ENCODE measurements at places on chromosomes 2 and 18.

GRCh38 chr2:134137182-134137611 is 116.7 kb upstream of the MGAT5 start:
- no peak for DNase-seq

DNA sequence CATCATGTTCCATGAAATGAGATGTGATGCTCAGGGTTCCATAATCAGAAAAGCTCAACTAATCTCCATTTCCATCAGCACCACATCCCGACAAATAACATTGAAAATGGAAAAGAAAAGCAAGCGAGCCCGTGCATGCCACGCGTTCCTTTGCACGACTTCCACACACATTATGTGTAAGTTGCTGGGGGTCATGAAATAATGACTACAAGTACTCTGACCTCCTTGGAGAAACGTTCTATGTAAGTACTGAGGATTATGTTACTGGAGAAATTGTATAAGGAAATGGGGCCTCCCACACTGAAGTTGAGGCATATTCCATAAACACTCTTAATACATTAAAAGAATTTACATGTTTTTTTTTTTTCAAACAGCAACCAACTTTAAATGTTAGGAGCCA is 38.3 kb downstream of the CCBE1 start:
- no peak for DNase-seq

DNA sequence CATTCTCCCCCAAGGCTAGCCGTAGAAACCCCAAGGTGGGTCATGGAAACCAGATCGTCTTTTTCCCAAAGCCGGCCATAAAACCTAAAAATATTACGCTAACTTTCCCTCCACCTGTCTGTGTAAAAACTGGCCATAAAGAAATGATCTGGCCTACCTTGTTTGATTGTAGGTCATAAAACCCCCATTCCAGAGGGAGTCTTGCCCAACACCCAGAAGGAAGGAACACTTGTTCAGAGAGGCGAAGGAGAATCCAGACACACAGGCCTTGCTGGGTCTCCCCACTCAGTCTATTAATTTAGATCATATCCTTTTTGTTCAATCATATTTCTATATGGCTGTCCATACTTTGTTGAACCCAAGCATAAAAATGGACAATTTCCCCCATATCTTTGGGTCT is 344.7 kb downstream of the HRH4 start:
- DNase-seq: no peak

DNA sequence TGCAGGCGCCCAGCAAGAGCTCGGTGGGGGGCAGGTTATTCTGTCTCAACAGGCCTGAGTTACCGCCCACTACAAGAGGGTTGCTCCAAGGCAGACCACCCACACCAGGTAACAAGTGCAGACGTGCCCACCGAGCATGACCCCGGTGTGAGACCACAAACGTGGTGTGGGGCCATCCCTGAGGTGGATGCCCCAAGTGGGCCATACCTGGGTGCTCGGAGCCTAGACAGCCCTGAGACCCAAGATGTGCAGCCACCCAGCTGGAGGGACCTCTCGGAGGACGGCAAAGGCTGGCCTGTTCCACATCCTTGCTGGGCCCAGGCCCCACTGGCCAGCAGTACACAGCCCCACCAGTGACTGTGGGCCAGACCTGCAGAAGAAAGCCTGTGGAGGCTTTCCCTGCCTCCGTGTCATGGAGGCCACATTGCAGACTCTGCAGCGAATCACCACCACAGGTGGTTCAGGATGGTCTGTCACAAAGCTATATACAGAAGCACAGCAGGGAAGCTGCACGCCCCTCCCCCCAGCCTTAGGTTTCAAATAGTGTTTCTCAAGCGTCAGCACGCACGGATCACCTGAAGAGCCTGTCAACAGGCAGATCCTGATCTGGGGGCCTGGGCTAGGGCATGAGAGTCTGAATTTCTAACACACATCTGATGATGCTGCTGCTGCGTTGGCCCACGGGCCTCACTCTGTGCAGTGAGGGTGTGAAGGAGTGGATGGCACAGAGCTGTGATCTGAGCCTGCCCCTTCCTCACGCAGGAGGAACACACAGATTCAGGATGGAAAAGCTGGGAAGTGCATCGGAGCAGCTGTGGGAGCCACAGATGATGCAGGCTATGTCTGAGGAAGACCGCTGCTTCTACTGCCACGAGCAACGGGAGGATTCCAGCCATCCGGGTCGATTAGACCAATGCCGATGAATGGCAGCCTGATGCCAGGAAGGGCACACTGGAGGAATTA is 96.8 kb downstream of the UXS1 start:
- no peak for DNase-seq

DNA sequence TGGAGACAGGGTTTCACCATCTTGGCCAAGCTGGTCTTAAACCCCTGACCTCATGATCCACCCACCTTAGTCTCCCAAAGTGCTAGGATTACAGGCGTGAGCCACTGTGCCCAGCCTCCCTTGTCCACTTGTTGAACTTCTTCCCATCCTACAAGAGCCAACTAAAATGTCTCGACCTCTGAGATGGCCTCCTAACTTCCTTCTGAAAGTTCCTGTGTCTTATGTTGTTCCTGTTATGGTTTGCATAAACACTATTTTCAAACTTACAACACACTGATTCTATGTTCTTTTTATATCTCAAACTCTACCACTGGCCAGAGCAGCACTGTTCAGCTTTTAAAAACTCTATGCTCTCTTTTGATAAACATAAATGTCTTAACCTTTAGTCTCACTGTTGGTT is 63.3 kb upstream of the UGP2 start:
- no peak for DNase-seq

- DNase-seq: no peak
Observed at GRCh38 chr2:6999211-6999877, 82.1 kb downstream of the RNF144A start.

GRCh38 chr2:22995576-22995975 is 389.4 kb upstream of the KLHL29 start:
- no peak for DNase-seq

DNA sequence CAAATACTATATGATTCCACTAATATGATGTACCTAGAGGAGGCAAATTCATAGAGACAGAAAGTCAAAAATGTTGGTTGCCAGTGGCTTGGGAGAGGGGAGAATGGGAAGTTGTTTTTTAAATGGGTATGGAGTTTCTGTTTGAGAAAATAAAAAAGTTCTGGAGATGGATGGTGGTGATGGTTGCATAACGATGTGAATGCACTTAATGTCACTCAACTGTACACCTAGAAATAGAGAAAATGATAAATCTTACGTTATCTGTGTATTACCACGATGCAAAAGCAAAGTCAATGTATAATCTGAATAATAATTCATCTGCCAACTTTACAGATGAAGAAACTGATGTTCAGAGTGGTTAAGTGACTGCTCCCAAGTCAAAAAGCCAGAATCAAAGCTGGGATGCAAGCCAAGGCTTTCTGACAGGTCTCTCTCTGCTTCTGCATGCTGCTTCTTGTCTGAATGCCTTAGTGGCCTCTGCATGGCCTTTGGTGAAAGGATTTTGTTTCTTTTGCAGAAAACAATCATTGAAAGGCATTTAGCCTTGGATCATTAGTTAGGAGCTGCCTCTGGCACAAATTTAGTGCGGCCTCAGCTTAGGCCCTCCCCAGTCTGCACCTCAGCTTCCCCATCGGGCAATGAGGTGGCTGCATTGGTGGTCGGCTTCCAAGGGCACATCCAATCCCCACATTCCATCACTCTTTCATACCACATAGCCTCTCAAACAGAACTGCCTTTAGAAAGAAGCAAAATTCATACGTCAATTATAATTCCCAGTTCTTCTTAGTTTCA is 46.5 kb upstream of the MYCN start:
- DNase-seq: no peak

DNA sequence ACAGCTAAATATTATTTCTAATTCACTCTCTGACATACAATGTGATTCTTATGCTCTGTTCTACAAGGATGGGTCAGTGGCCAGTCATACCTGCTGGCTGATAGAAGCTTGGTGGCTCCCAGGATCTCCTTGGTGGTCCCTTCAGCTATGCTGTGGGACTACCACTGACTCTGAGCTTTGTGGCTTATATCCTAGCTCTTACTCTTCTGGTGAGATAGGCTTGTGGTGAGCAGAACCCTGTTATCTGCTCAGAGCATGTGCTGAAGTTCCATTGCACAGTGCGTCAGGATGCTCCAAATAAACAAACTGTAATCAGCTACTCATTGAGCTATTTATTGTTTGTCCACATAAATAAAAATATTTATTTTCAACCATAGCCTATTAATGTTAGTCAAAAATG is 51.7 kb downstream of the MFSD6 start:
- no peak for DNase-seq

Measured in ecto neural progenitor cell (in vitro differentiated cells).